ENCODE measurements at places on chromosomes 6 and 20.

GRCh38 chr6:14880677-14881076 is 365.2 kb upstream of the JARID2 start:
- no peak for DNase-seq

DNA sequence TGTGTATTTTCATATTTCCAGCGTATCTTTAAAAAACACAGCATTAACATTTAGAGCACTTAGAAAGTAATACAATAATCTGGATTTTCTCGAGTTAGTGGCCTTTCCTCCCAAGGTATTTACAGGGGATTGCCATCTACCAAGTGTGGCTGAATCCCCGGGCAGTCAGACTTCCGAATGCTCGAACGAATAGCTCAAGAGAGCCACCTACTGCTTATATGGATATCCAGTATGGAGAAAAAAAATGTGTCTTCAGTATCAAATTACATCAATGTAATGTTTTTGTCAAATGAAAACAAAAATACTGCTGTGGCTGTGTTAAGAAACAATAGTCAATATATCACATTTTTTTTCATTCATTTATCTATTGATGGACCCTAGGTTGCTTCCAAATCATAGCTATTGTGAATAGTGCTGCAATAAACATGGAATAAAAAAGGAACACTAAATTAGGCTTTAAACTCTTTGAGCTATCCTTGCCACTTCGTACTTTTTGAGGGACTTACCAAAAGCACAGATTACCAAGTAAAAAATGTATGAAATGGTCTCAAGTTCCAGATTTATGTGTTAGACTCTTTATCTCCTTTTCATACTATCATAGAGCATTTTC is 654.5 kb upstream of the PTCHD4 start:
- DNase-seq, result no peak

- DNase-seq, result no peak
These were observed 25.7 kb downstream of the DSE start for GRCh38 chr6:116396441-116396840.

- DNase-seq, result no peak
These were observed 86.3 kb downstream of the SOX4 start for GRCh38 chr6:21679761-21680265.

DNA sequence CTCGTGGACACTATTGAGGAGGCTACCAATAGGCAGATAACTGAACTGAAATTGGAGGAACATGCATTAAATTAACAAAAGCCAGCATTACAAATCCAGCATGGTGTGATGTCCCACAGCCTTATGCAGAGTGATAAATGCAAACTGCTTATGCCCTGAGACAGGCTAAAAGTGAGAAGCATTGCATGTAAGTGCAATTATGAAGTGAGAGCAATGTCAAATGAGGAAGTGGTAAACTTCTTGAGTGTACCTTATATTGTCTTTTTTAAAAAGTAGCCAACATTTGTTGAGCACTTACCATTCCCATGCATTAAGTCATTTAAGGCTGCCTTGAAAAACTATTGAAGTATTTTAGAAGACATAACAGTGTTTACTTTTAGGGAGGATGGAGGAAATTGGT is 212.2 kb downstream of the TBC1D7 start:
- no peak for DNase-seq

DNA sequence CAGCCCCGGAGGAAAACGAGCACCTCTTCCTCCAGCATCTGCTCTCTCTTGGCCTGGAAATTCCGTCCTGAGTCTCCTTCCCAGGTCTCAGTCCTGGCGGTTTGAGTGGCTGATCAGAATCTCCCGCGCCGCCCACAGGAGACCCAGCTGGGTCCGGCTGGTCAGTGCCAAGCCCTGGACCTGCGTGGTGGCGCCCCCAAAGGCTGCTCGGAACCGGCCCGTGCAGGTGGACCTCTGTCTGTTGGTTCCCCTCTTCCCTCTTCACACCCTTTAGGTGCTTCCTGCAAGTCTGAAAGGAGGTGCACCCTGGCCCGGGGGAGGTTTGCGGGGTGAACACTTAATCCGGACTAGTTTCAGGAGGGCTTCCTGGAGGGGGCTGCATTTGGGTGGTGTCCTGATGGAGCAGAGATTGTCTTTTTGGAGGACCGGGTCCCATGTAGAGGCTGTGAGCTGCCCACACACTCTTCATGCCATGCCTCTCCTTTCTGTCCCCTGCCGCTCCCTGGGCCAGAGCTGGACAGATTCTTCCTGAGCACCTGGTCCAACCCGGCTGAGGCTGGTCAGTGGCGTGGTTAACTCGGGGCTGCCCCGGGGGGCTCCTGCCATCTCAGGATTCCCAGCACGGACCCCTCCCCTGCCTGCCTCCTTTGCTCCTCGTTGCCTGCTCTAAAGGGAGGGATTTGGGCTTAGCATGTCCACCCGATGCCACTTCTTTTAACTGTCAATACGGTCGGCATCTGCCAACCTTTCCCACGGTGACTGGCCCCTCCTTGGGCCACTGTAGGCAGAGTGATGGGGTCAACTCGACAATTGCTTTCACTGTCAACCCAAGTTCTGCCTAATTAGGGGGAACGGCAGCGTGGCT is 16.5 kb upstream of the BHLHE23 start:
- no peak for DNase-seq

DNA sequence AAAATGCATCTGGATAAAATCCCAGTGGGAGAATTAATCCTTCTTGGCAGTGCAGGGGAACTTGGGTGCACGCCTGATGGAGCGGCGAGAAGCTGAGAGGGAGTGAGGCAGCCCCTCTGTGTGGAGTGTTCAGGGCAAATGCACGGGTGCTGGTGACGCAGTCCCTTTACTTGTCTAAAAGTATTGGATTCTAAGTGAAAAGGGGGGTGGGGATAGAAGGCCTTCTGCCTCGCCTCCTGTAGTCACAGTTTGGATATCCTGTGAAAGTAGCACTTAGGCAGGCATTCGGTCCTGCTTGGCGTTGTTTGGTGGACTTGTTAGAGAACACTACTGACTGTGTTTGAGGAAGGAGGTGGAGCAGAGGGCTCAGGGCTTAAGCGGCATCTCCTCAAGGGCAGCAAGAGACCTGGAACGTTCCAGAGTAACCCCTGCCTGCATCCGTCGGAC is 39.3 kb downstream of the PHACTR3 start:
- DNase-seq, result no peak

DNA sequence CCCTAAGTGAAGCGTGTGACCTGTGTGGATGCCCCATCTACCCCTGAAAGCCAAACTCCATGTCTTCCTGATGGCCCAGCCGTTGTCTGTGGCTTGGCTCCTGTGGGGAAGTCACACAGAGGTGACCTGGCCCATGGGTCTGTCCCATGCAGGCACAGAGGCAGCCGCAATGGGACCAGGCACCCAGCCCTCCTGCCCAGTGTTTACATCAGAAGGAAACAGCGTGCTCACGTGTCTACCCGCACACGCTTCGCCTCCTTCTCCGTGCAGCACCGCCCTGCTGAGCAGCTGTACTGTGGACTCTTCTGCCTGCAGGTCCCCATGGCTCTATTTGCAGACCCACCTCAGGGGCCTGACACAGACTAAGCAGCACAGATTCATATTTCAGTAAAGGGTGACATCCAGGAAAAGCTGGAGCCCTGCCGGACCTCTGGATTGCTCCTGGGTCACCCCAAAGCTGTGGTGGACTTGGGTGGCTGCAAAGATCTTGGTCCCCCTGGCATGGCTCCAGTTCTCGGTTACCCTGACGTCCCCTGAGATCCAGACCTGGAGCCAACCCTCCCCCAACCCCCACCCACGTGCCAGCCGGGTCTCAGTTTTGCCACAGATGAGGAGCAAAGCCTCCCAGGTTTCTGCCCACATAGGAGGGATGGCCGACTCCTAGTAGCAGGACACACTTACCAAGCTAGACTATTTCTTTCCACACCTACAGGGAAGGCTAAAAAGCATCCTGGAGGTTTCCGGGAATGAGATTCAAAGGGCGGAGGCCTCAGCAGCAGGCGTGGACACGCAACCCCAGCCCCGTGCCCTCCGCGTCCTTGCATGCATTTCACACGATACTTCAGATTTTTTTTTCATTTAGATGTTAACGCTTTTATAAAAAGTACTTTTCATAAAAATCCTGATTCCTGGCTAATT is 120.3 kb downstream of the CDH4 start:
- DNase-seq, result no peak

DNA sequence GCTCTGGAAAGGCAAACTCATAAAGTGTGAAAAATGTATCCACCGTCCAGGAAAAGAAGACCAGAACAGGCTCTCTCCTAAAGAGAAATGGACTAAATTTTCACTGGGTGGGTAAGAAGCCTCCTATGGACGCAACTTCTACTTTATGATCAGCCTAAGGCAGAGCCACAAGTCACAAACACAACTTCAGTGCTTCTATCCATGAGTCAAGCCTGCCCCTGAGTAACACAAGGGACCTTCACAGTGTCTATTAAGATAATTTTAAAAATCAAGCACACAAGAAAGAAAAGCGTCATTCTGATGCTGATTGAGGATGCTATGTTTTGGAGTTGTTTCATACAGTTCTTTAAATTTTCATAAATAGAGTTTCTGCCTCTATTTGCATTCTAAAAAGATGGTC is 601.7 kb upstream of the ARID1B start:
- no peak for DNase-seq

GRCh38 chr6:25745836-25746235 is 8.7 kb upstream of the SLC17A4 start:
- no peak for DNase-seq

DNA sequence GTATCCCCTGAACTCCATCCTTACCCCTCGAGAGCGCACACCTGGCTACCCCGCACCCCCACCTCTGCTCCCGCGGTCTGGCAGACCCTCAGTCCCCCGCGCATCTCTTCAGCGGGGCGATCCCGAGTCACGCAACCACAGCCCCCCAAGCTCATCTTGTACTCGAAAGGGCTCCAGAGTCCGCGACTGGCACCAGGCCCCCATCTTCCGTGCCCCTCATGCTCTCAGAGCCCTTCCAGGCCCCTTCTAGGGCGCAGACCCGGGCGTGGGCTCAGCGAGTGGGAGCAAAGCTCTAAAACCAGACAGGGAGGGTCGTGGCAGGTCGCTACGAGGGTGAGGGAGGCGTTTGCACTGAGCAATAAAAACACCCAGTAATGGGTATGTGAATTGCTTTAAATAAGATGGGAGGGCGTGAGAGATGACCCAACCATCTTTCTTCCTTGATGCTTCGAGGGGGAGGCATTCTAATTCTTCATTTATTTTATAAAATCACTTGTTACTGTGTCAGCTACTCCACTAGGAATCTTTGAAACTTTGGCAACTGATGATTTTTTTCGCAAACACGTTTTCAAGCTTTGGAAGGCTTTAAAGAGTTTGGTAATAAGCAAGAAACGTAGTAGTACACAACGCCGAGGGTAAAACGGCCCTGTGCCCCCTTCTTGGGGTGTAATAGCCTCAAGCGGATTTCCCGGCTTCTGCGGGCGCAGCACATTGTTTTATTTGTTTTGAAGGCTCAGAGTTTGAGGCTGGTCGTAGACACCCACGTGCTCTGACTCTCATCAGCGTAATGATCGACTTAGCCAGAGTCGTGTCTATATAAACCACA is 42.6 kb upstream of the SUPT3H start:
- DNase-seq, result peak; percentile 36

DNA sequence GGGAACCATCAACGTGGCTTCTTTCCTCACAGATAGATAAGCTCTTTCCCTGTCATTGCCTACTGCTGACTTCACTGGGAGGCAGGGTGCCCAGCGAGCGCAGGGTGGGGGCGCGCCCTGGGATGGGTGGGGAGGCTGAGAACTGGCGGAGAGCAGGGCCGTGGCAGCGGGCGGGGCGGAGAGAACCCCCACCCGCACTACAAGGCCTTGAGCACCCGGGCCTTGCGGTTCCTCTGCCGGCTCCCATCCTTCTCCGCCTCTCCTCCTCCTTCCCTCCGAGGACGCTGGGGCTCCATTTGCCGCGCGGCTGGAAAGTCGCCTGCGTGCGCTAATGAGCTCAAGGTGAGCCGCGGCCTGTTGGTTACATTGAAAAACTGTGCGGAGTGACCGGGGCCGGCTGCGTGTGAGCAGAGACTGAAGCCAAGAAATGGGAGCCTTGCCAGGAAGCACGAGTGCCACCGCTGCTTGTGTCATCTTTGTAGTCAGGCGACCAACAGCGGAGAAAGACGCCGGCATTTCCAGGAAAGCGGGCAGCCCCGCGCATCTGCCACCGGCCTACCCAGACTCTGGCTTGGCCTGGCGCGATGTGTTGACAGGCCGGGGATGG is 963.5 kb upstream of the SLC35B3 start:
- DNase-seq, result no peak

DNA sequence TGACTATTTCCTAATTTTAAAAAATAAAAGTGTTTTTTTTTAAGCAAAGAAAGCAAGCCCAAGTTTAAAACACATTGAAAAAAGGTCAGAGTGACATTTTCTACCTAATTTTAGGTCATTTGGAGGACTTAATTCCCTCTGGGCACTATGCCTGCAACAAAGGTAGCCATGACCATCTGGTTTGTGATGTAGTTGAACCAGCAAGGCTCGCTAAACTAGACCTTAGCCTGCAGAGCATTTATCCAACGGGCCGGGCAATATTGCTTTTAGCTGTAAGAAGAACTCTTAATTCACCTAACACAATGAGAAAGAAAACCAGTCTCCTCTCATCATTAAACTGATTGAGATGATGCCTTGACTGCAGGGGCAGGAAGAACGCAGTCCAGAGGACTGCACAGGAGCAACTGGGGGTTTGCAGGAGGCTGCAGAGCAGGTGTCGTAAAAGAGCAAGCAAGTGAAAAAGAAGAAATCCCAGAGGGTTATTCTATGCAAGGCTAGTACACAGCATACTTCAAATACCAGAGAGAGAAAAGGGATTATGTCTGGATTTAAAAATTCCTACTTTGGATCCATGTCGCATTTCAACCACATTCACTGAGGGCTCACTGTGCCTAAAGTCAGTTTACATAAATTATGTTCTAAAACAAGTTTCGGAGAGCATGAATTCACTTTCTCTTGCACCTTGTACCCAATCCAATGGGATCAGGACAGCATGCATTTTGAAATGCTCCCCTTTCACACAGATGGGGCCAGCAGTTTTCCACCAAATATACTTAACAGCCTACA is 12.8 kb downstream of the TRAF3IP2 start:
- no peak for DNase-seq

GRCh38 chr6:82744286-82745015 is 321.2 kb downstream of the UBE3D start:
- DNase-seq, result no peak

DNA sequence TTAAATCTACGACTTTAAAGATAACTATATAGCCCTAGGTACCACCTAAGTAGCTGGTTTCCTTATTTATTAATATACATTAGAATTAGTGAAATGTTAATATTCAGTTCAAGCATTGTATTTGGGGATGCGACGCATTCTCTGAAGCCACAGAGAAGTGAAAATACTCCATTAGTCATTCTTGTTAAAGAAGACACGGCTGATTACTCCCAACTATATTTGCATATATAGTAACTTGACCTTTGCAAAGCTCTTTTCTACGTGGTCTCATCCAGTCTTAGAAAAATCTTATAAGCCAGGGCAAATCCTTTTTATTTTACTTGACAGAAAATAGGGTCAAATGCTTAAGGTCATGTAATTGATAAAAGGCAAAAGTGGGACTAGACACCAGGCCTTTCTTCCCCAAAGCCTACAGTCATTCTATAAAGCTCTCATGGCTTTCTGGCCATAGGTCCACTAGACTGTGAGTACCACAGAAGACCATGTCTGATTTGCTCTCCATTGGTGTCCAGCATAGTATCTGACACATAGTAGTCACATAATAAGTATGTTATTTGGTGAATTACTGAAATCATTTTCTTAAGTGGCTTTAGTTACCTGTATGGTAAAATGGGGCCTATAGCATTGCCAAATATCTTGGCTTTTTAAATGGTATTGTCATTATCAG is 11.3 kb downstream of the ZHX3 start:
- DNase-seq, result no peak

GRCh38 chr6:112214739-112215269 is 39.6 kb downstream of the LAMA4 start:
- DNase-seq, result no peak
